NCI-H187 (cell line): ENCODE measurements at places on chromosomes 12 and 14.

DNA sequence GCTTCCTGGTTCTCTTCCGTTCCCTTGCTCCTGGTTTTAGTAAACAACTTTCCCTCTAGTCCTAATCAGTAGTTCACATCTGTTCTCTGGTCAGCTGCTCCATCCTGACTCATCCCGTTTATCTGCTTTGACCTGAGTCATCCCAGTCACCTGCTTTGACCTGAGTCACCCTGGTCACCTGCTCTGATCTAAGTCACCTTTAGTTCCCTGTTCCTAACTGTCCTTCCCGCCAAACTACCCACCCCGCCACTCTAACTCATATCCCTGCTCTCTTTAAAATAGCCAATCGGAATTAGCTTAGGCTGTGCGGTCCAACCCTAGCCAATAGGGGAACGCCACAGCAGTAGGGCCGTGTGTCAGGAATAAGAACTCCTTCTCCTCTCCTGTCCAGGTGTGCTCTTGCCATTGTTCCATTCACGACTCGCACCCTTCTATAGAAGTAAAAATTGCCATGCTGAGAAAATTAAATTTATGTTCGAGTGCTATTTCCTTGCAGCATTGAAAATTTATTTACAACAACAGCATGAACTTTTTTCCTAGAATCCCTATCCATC is 3.1 kb upstream of the ANKRD33 start:
- no peak for DNase-seq

GRCh38 chr14:31768355-31768754 is 207.2 kb downstream of the NUBPL start:
- no peak for DNase-seq

DNA sequence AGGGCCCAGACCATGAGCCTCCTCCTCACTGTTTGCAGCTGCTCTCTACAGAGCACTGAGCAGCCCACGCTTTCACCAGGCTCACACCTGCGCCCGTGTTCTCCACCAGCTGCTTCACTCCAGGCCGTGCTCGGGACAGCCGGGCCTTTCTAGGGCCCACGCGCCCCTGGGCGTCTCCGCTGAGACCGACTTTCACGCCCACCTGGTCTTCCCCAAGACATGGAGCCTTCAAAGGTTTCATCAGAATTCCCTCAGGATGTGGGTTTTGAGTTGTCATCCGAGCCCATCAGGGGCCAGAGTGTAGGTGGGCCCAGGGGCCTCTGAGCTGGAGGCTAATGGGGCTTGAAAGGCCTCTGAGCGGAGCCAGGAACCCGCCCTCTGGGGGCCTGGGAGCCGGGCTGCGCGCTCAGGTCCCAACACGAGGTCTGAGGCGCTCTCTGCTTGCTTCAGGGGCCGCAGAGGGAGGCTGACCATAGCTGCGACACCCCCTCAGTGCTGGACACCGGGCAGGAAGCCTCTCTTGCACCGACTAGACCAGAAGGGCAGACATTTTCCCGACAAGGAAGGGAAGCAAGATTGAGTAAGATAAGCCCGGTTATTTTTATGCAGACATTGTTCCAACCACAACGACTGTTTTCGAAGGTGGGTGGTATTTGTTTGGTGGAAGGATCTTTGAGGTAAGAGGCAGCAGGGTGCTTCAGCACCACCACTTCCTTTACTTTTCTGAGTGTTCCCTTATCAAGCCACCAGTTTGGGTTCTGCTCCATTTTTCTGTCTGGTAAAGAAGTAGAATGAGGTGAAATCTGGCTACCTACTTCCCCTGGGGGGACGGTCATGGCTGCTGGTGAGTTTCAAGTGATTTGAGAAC is 125.0 kb upstream of the FUT8 start:
- DNase-seq: no peak

DNA sequence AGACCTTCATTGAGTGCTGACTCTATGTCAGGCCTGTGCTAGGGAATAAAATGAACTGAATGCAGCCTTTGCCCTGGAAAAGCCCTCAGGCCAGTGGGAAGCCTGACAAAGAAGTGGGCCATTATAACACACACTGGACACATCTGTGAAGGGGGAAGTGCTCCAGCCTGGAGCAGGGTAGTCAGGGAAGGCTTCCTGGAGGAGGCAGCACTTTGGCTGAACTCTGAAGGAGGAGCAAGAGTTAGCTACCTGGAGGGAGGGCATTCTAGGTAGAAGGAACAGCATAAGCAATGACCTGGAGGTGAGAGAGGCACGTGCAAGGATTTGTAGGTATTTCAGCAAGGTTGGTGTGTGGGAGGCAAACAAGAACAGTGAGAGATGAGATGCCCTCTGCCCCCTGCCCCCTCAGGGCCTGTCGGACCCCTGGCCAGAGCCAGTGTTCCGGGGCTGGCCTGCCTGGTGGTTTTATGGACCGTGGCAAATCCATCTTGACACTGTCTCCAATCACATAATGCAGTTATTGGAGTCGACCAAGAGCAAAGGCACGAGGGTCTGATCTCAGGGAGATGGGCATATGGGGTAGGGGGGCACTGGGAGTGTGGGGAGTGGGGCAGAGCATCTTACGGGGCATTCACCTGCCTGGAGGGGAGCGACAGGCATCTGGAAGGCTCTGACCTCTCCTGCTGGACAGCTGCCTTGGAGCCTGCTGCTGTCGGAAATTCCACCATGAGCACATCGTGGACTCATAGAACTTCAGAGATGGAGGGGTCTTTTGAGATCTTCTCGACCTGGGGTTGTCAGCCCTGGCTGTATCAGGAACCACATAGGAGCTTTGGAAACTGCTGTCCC is 2.7 kb upstream of the FAM222A start:
- DNase-seq: no peak

GRCh38 chr14:87233806-87234384 is 759.1 kb downstream of the GALC start:
- DNase-seq: no peak

DNA sequence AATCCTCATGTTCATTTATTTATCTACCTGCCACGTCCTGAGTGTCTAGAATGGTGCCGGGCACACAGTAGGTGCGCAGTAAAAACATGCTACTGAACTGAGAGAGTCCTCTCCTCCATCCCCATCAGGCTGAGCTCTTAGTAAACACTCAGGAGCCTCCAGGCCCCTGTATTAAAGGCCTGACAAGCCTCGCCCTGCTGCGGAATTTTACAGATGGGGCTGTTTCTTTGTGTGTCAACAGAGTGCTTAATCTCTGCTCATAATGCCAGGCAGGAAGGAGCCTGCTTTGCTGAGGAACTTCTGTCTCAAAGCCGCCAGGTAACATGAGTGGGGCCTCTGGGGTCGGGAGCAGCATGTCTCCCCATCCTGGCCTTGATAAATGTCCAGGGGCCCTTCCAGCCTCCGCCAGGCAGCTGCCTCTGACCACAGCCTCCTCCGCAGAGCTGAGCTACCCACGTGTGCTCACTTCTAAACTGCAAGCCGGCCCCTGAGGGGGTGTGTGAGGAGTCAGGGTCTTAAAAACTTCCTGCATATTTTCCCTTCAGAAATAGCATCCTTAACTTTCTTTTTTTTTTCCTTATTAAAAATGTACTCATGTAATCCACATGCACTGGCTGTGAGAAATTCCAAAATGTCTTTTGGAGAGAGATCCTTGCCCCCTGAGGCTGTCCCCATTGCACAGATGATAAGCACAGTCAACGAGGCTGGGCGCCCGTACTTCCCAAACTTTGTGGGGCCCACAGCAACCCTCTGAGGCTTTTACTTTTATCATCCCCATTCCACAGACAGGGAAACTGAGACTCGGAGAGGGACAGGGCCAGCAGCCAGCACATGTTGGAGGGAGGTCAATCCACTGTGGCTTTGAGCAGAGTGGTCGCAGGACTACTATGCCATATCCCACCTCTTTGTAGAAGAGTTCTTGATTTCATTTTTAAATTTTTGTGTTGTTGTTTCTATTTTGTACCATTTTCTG is 116.0 kb upstream of the NCOR2 start:
- DNase-seq: no peak

GRCh38 chr14:25034803-25035681 is 14.9 kb downstream of the STXBP6 start:
- no peak for DNase-seq

DNA sequence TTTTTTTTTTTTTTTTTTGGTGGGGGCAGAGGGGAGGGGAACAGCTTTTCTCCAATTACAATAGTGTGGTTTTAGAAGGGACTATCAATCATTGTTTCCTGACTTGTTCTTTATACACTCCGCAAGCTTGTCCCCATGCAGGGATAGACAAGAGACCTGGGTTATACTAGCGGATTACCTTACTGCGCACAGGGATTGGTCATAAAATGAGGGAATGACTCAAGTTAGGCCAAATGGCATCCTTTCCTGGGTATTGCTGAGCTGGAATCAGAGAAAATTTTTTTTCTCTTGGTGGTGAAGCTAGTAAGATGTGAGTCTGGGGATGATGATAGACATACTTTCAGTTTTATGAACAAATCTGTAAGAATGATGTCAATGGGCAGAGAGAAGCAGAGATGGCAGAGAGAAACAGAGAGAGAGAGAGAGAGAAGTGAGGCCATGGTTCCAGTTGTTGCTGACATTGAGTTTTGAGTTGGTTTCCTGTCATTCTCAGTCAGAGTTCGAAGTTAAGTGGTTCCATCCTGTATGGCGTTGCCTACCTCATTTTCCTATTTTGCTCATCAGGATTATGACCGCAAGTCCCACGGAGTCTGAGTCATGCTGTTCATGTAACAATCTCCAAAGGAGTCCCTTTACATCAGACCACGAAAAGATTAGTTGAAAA is 59.1 kb upstream of the OTOGL start:
- no peak for DNase-seq

GRCh38 chr12:88624911-88625310 is 44.6 kb upstream of the KITLG start:
- DNase-seq: no peak

GRCh38 chr12:107967170-107967569 is 161.9 kb upstream of the WSCD2 start:
- DNase-seq: no peak

GRCh38 chr12:66901138-66901932 is 222.5 kb upstream of the GRIP1 start:
- DNase-seq: no peak

DNA sequence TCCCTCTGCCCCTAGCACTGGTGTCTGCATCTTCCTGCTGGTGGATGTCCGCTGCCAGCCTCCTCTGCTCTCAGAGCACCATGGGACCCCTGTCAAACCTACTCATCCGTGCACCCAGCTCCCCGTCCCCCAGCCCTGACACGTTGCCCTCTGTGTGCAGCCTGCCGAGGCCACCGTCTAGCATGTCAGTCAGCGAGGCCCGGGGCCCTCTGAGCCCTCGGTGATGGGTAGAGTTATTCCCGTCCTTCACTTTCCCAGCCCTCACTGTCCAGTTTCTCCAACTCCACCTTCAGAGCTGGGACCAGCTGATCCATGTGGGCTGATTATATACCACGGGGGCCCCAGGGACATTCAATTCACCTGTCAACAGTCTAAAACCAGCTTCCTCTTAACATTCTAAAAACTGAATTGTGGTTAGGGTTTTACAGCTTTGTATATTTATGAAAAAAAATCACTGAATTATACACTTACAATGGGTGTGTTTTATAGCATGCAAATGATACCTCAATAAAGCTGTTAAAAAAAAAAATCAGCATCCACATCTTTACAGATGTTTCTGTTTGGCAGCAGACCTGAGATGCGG is 61.3 kb downstream of the CCDC88C start:
- DNase-seq: no peak

DNA sequence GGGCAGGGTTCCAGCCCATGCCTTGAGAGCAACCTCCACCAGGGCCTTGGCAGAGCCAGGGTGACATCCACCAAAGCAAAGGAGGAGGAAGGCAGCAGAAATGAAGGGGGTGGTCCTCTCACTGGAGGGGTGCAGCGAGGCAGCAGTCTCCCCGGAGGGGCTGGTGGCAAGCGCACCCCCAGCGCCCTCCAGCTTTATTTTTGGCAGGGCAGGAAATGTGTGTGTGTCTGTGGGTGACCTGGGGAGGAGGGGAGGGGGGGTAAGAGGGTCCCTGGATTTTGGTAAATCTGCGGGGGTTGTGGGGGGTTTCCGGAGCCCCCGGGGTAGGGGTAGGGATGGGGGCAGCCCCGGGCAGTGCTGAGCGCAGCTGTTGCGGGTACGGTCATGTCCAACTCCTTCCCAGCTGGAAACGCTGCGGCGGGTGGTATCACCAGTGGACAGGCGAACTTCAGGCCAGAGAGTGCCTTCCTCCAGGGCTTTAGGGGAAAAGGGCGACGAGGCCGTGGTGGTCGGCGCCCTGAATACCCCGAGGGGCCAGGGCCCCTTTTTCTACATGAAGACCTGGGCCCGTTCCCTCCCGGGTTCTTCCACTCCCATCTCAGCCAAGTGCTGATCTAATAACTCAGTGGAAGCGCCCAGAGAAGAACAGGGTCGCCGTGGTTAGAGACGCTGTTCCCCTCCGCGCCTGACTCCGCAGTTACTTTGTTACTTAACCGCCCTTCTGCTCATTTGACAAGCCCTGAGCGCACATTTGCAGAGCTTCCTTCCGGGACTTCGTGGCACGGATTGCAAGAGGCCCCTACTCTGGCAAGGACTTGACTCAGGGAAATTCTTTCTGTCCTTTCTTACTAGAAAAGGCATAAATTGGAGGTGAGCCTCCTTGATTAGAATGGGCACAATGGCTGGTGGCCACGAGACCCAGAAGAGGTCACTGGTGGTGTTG is 55.2 kb downstream of the FOS start:
- DNase-seq: no peak

GRCh38 chr14:69495341-69495921 is 10.9 kb downstream of the PLEKHD1 start:
- no peak for DNase-seq

DNA sequence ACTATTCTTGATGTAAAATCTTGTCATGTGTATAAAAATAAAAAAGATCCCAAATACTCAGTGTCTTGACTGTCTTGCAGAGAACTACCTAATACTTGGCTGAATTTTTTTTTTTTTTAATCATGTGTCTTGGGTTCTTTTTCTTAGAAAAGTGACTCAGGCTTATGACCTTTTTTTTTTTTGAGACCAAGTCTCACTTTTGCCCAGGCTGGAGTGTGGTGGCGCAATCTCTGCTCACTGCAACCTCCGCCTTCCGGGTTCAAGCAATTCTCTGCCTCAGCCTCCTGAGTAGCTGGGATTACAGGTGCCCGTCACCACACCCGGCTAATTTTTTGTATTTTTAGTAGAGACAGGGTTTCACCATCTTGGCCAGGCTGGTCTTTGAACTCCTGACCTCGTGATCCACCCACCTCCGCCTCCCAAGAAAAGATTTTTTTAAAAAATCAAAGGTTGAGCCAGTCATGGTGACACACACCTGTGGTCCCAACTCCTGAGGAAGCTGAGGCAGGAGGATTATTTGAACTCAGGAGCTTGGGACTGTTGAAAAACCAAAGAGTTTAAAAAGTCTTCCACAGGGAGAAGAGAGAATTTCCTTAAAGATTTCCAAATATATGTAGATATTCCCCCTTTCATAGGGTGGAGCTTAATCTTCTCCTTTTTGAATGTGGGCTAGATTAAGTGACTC is 17.7 kb upstream of the TDG start:
- DNase-seq: no peak

- DNase-seq: no peak
These were observed 102.6 kb upstream of the LMNTD1 start for GRCh38 chr12:25655702-25656101.

GRCh38 chr12:47131011-47131410 is 51.3 kb upstream of the AMIGO2 start:
- no peak for DNase-seq

DNA sequence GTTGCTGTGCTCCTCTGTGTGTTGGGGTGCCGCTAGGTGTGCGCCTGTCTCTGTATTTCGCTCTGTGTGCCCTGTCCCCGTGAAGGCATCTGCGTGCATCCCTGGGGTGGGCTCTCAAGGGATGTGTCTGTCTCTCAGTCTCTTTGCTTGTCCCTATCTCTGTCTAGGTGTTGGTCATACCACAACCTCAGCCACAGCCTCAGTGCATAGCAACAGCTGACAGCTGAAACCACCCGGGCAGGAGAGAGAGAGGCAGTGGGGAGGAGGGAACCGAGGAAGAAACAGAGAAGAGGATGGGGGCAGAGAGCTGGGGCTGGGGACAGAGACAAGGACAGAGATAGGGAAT is 953 bp upstream of the NXPH4 start:
- no peak for DNase-seq
